ENCODE measurements at places on chromosomes 5 and 9. TPM values are rescaled to one million over a fixed set of nuclear protein-coding genes. Genes with fewer than 3 reads are reported as not detected.

FOXD4L4 gene
- total RNA-seq = 0.07 TPM

ZNF474 gene
- not detected for total RNA-seq

DNA sequence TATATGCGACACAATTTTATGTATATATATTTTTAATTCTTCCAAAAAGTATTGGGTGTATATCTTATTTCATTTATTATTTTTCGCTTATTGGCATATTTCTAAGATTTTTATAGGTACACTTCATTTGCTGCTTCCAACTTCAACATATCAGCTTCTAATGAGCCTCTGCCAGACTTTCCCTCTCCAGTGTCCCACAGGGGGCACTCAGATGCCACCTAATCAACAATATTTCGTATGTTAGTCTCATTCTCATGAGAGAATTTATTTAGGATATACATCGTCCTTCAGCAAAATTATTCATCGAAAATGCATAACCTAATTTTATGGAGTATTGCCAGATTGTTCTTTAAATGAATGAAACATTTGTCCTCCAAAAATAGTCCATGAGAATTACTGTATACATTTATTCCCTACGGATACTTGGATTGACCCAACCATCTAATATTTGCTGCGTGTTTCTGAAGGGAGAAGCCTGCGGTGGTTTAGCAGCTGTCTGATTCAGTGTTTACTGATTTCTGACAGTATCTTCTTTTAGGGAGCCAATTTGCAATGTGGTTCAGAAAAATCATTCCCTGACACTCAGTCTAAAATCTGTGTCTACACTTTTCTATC lies 100.6 kb upstream of the SELENOP start:
- DNase-seq = peak; percentile 71

DNA sequence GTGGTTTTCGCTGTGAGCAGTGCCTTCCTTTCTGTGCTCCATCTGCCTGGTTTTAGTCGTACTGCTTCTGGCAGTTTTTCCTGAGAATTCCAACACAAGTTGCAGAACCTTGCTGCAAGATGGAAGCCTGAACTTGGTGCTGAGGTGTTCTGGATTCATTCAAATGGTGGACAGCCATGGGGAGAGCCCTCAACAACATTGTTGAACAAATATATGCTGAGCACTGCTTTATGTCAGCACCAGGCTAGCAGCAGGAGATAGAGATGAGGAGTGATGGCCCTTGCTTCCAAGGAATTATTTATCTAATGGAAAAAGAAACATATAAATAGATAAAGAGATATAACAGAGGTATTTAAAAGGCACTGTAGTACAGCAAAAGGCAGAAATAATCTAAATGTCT lies 7.3 kb upstream of the RPS6 start:
- no peak for DNase-seq

- DNase-seq = no peak
Observed at GRCh38 chr5:153233933-153234332, 256.5 kb upstream of the GRIA1 start.
